ENCODE measurements at places on chromosomes 1 and 21.

DNA sequence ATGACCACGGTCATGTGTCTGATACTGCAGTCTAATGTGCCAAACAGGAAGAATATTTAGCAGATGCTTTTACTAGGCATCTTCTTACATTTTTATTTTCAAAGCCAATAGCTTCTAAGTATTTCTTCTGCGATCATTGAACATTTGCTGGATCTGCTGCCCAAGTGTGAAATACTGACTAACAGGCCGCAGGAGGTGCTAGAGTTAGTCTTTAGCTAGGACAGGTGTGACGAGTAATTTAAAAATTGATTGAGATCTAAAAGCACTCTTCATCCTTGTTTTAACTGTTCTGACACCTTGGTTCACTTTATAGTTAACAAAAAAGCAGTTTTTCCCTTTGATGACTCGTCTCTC, 748 bp upstream of the FAM78B start:
- no peak for DNase-seq
- H3K27me3 ChIP-seq: peaks cover 13% of the 10 kb centered on the region
- H3K4me1 ChIP-seq: no peaks in the 10 kb centered on the region
- H3K4me3 ChIP-seq: no peak overlapping the region
- H3K27ac ChIP-seq: no peak overlapping the region
- no peaks in the 10 kb centered on the region for H3K36me3 ChIP-seq

GRCh38 chr1:37308031-37308960, 166.1 kb upstream of the ZC3H12A start:
- no peaks in the 10 kb centered on the region for H3K27me3 ChIP-seq
- no peak overlapping the region for H3K4me3 ChIP-seq

- no peaks in the 10 kb centered on the region for H3K27me3 ChIP-seq
- no peak for DNase-seq
- H3K4me3 ChIP-seq: no peak overlapping the region
Observed at GRCh38 chr1:62712336-62713243, 24.4 kb upstream of the DOCK7 start.

- no peaks in the 10 kb centered on the region for H3K36me3 ChIP-seq
- H3K4me1 ChIP-seq: no peaks in the 10 kb centered on the region
- no peak overlapping the region for H3K27ac ChIP-seq
- H3K4me3 ChIP-seq: no peak overlapping the region
- H3K27me3 ChIP-seq: no peaks in the 10 kb centered on the region
Observed at GRCh38 chr21:44880405-44881197, 7.1 kb upstream of the PTTG1IP start.

DNA sequence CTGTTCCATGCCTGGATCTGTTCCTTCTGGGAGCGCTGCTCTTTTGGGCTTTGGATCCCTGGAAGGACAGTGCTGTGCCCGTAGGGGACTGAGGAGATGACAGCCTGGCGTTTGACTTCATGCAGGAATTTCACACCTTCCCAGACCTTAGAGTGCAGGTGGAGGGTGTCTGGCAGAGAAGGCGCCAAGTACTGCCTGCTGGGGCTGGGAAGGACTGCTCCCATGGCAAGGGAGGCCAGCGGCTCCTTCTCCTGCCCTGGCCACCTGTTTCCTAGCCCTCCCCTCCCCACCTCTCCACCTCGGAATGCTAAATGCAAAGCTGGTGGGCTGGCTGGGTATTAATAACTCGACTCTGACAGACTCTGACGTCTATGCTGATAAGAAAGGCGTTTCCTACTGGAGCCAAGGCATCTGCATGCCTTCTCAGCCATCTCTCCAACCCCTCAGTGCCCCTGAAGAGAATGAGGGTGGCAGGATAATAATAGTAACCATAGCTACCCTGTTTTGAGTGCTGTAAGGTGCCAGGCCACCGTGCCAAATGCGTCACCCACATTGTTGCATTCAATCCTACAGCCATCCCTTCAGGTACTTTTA, 17.5 kb upstream of the PDIK1L start:
- H3K27me3 ChIP-seq: no peaks in the 10 kb centered on the region
- no peaks in the 10 kb centered on the region for H3K36me3 ChIP-seq
- peak; percentile 98 for DNase-seq
- no peak overlapping the region for H3K4me3 ChIP-seq
- H3K4me1 ChIP-seq: peaks cover 18% of the 10 kb centered on the region

DNA sequence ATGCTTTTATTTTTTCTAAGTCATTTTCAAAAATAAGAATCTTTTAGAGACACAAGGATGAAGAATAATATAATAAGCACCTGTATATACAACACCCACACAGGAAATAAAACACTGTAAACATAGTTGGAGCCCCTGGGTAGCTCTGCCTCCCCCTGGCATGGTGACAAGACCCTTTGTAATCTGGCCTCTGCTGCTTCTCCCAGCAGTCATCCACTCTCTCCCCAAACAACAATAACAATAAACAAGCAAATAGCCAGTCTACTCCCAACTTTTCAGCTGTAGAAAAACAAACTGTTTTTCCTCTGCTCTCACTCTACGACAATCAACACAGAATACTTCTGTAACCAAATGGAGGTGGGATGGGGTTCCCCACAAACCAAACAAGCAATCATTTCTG, 110.1 kb downstream of the CSMD2 start:
- no peaks in the 10 kb centered on the region for H3K27me3 ChIP-seq
- H3K36me3 ChIP-seq: no peaks in the 10 kb centered on the region
- no peak for DNase-seq
- H3K4me3 ChIP-seq: no peak overlapping the region
- no peak overlapping the region for H3K27ac ChIP-seq

- H3K27me3 ChIP-seq: no peaks in the 10 kb centered on the region
- H3K4me1 ChIP-seq: no peaks in the 10 kb centered on the region
- no peak overlapping the region for H3K27ac ChIP-seq
- peaks cover 10% of the 10 kb centered on the region for H3K36me3 ChIP-seq
- H3K4me3 ChIP-seq: no peak overlapping the region
- DNase-seq: no peak
Observed at GRCh38 chr21:46393941-46394594, 64.6 kb upstream of the DIP2A start.

GRCh38 chr1:165228676-165229075, 127.8 kb downstream of the LMX1A start:
- peak; percentile 44 for DNase-seq
- H3K4me3 ChIP-seq: no peak overlapping the region
- no peaks in the 10 kb centered on the region for H3K4me1 ChIP-seq
- no peaks in the 10 kb centered on the region for H3K36me3 ChIP-seq
- H3K27me3 ChIP-seq: peaks cover 15% of the 10 kb centered on the region

GRCh38 chr1:167248707-167249642, 28.3 kb downstream of the POU2F1 start:
- no peaks in the 10 kb centered on the region for H3K36me3 ChIP-seq
- H3K27ac ChIP-seq: no peak overlapping the region
- no peak overlapping the region for H3K4me3 ChIP-seq
- H3K27me3 ChIP-seq: no peaks in the 10 kb centered on the region
- H3K4me1 ChIP-seq: peaks cover 2% of the 10 kb centered on the region
- peak; percentile 72 for DNase-seq

DNA sequence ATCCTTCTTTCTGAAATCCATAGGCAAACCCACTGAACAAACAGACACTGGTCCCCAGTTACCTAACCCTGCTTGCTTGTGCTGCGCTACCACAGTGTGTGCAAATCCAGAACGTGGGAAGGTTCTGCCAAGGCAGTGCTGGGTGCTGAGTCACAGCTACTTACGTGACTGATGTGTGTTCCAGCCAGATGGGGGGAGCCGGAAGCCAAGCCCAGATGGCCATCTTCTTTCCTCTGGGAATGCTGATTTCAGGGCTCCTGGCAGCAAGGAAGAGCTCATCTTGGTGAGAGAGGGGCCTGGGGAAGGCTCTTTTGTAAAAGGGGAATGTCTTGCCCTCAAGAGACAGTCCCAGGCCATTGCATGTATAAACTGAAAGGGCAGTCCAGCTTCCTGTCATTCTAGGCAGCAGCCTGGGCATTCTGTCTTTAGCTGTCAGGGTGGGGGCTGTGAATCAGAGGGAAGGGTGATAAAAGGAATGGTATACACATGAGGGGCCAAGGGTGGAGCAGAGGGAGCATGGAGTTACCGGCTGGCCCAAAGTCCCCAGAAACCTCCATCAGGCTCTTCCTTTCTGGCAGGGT, 54.1 kb downstream of the CD46 start:
- no peaks in the 10 kb centered on the region for H3K4me1 ChIP-seq
- no peak overlapping the region for H3K4me3 ChIP-seq
- DNase-seq: no peak
- no peaks in the 10 kb centered on the region for H3K36me3 ChIP-seq

DNA sequence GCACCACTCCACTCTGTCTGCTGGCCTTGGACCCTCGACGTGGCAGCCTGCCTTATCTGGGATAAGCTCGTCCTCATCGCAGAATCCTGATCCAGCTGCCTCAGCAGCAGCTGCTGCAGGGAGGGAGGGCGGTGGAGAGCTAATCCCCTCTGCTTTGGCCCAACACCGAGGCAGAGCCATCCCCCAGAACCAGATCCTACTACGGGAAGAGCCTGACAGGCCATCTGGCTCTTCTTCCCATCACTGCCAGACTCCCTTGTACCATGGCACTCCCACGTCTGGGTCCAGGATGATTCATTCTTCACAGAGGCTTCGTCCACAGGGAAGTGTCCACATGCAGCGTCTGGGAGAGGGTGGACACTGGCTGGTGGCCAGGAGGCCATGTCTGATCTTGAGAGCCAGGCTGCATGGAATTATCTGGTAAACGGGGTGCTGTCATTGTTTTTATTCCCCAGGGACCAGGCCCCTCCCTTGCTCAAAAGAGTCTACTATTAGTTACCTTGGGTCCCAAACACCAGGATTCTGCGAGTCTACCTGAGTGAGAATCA, 14.6 kb upstream of the PKP1 start:
- DNase-seq: no peak
- H3K27me3 ChIP-seq: no peaks in the 10 kb centered on the region
- H3K27ac ChIP-seq: no peak overlapping the region
- no peak overlapping the region for H3K4me3 ChIP-seq

DNA sequence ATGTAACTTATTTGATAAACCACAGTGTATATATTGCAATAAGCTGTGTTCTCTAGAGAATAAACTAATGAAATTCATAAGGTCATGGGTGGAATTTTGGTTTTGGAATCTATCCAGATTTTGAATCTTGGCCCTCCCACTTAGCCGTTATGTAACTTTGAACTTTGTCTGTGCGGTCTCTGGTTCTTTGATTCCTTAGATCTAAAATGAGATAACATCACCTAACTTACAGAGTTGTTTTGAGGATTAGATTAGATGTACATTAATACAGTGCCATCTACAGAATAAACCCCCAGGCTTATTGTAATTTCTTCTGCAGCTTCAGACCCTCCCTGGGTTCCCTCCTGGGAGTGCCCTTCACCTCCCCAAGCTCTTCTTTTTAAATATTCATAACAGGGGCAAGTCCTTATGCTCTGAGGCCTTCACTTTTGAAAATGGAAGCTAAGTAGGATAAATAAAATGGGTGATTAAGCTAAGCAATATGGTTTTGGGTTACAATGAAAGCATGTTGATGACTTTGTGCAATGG, 124.3 kb downstream of the ATG4C start:
- H3K27ac ChIP-seq: no peak overlapping the region
- H3K36me3 ChIP-seq: no peaks in the 10 kb centered on the region
- DNase-seq: no peak
- H3K4me1 ChIP-seq: no peaks in the 10 kb centered on the region

GRCh38 chr1:119935373-119935772, 39.1 kb upstream of the ADAM30 start:
- H3K27ac ChIP-seq: no peak overlapping the region
- no peaks in the 10 kb centered on the region for H3K36me3 ChIP-seq
- no peaks in the 10 kb centered on the region for H3K27me3 ChIP-seq

DNA sequence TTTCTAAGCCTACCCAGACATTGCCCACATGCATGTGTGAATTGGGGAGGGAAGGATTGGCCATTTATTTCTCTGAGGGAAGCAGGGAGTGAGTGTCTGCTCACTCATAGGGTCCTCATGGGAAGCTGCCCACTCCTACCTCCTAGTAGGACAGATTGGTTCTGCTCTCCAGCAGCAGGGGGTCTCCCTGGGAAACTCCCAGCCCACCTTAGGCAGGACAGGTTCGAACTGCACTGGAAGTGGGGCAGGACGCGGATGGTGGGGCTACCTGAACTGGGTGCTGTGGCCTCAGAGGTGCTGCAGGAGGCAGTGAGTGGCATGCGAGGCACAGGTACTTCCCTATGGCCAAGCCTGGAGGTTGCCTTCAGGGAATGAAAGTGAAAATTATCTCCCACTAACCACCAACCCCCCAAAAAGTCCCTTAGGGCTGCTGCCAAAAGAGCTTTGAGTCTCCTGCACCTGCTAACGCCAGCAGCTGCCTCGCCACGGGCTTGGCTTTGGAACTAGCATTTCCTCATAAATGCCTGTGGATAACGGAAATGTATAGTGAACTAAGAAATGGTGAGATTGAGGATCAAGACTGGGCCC, 157.0 kb upstream of the COA6 start:
- peaks cover 5% of the 10 kb centered on the region for H3K4me1 ChIP-seq
- DNase-seq: no peak
- no peak overlapping the region for H3K27ac ChIP-seq
- H3K36me3 ChIP-seq: no peaks in the 10 kb centered on the region

DNA sequence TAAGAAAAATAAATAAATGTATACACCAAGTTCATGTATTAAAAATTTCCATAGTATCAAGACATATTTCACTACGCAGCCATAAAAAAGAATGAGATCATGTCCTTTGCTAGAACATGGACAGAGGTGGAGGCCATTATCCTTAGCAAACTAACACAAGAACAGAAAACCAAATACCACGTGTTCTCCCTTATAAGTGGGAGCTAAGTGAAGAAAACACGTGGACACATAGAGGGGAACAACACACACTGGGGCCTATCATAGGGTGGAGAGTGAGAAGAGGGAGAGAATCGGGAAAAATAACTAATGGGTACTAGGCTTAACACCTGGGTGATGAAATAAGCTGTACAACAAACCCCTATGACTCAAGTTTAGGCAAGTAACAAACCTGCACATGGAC, 552.4 kb upstream of the PBX1 start:
- H3K4me3 ChIP-seq: no peak overlapping the region
- no peaks in the 10 kb centered on the region for H3K27me3 ChIP-seq
- no peak for DNase-seq

GRCh38 chr1:10735563-10736305, 60.7 kb downstream of the CASZ1 start:
- H3K4me1 ChIP-seq: peaks cover 2% of the 10 kb centered on the region
- no peaks in the 10 kb centered on the region for H3K36me3 ChIP-seq
- no peak overlapping the region for H3K4me3 ChIP-seq
- DNase-seq: no peak
- no peaks in the 10 kb centered on the region for H3K27me3 ChIP-seq
- no peak overlapping the region for H3K27ac ChIP-seq
